ENCODE measurements at places on chromosomes 16 and 17.

DNA sequence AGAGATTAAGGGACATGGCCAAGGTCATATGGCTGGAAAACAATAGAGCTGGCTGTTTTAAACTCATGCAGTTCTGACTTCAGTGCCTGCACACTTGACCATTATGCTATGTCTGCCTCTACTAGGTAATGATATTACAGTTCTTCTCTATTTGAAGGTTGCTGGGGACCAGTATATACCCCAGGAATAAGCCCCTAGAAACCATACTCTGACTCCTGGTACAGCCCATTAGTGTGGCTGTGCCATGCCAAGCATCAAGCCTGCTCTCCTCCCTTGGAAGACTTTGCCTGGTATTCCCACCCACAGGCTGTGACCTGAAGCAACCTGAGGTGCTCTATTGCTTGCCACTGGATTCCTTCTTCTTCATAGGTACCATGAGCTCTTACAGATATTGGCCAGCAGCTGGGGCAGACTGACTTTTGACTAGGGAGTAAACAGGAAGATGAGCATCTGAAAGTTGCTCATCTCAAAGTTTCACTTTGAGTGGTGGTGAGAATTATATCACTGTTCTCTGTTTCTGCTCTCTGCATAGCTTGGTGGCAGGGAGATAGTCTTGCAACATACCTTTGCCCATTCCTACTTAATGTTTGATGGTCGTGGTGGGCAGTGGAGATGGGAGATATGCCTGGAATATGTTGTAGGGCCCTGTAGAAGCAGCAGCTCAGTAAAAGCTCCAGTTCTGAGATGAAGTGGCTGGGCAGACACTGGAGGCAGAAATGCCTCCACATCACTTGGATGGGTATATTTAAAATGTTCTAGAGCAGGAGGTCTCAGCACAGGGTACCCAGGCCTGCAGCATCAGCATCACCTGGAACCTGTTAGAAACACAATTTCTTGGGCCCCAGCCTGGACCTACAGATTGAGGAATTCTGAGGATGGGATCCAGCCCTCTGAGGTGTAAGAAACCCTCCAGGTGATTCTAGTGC, 274.7 kb downstream of the HS3ST4 start:
- DNase-seq, result no peak

- DNase-seq, result no peak
These were observed 55.3 kb downstream of the MYO18A start for GRCh38 chr17:29124925-29125273.

DNA sequence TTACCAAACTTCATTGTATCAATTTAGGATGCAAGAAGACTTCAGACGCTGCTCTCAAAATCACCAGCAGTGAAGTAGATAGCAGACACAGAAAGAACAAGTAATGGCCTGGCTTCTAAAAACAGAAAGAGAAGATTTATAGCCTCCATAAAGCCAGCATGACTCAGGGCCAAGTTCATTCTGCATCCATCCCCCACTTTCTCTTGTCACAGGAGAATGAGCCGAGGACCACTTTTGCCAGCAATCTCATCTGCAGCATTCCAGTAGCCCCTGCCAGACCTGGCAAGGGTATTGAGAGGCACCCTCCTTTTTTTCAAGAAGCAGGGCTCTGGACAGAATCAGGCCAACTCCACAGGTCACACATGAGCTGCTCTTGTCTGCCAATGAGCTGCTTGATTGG, 355.4 kb upstream of the SOX9 start:
- no peak for DNase-seq

GRCh38 chr17:79732254-79732653, 1.5 kb downstream of the ENPP7 start:
- DNase-seq, result no peak

- DNase-seq, result no peak
These were observed 24.0 kb downstream of the CDH5 start for GRCh38 chr16:66390346-66391108.

- no peak for DNase-seq
These were observed 38.3 kb upstream of the CRHR1 start for GRCh38 chr17:45745601-45746494.

- DNase-seq, result no peak
These were observed 9.3 kb downstream of the MAP2K3 start for GRCh38 chr17:21293831-21294210.

GRCh38 chr17:9905902-9906301, 831 bp upstream of the RCVRN start:
- DNase-seq, result peak; percentile 50

GRCh38 chr17:29136998-29137730, 43.0 kb downstream of the MYO18A start:
- no peak for DNase-seq

- no peak for DNase-seq
These were observed 309 bp downstream of the DNAH2 start for GRCh38 chr17:7717756-7718350.

- DNase-seq, result no peak
These were observed 165.7 kb downstream of the IRF8 start for GRCh38 chr16:86064431-86065250.

DNA sequence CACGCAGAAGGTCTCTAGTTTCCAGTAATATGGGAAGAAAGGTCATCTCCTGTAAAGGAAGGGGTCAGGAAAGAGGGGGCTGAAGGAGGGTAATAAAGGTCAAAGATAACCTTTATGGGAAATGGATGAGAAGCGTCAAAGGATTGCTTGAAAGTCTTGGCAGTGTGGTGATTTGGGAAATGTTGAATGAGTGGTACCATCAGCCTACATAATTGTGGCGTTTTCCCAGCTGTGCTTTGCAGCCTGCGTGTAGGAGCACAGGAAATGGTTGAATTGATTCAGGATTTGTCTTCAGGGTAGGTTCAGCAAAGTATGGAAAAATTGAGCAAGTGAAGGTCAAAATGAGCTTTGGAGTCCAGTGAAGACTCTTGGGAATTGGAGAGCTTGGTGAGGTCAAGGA, 115.8 kb upstream of the NOL11 start:
- no peak for DNase-seq

DNA sequence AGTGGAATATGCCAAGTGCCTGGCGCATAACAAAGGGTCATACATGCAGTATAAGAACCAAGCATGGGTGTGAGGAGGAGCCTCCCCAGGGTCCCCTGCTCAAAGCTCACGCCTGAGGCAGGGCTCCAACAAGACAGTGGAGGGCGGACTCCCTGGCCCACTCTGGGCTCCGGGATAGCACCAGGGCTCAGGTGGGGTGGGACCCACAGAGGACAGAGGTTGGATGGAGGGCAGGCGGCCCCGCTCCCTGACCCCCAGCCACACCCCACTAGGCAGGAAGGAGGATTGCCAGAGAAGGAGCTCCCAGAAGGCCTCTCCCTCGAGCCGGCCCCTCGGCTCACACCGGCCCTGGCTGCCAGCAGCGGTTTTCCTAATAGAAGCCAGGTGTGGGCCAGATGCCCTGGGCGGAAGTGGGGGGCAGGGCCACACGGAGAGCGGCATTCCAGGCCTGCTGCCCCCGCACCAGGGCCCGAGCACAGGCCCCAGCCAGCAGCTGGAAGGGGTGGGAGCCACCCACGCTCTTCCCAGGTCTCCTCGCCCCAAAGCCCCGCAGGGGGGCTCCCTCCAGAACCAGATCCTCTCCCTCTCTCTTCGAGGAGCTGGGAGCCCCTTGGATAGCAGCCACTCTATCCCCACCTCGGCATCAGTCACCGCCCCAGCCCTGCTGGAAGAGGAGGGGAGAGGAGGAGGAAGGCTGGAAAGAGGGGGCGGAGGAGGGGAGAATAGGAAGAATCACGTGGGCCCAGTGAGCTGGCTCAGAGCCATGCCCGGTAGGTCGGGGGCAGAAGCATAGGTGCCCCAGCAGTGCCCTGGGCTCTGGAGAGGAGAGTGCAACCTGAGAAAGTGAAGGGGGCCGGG, 21.0 kb downstream of the VASN start:
- no peak for DNase-seq
